ENCODE measurements at places on chromosomes 16 and 17.

DNA sequence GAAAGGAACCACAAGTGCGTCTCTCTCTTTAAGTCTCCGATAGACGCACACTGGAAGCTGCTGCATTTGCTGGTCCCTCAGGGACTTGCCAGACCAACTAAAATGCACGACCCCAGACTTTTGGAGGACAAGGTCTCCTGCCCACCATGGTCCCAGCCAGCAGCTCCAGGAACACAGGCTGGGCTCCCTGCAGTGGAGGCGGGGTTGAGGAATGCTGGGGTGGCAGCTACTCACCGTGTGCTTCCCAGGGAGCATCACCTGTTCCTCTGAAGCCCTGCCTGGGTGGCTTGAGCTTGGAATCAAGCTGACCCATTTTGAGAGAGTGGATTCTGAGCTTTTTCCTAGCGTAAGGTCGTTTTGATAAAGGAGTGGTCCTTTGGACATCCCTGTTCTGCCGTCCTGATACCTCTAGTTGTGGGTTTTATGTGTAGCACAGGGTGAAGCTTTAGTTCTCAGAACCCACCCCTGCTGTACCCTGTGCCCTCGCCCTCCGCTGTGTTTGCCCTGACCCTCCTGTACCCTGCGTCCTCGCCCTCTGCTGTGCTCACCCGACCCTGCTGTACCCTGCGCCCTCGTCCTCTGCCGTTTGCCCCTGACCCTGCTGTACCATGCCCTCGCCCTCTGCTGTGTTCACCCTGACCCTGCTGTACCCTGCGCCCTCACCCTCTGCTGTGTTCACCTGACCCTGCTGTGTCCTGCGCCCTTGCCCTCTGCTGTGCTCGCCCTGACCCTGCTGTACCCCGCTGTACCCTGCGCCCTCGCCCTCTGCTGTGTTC is 11.0 kb downstream of the ZNF276 start:
- DNase-seq: no peak

- DNase-seq: no peak
Measured at GRCh38 chr17:76240461-76241203, at the start of gene RNF157. Gene RNF157, minus strand, starts transcription at chr17:76240493. Its CDS starts 253 bp downstream, at chr17:76240240.

GRCh38 chr16:1642148-1642547 is 30.0 kb downstream of the CRAMP1 start:
- DNase-seq: no peak

GRCh38 chr16:65284626-65285025 is 162.8 kb upstream of the CDH11 start:
- DNase-seq: no peak

DNA sequence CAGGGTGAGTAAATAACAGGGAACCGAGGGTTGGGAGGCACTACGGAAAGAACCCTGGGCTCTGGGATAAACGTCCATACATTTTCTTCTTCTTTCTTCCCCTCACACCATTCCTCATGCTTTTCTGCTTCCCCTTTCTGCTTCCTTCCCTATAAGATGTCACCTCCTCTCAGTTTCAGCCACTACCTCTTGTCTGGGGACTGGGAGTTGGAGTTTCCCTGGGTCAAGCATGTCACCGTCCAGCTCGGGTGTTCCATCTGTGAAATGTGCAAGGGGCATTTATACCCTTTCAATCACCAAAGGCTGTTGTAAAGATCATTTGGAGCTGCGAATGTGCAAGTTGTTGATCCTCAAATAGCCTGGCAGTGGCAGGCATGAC is 17.5 kb upstream of the CCL22 start:
- DNase-seq: no peak

GRCh38 chr16:8375232-8375587 is 215.1 kb downstream of the TMEM114 start:
- DNase-seq: no peak

GRCh38 chr16:78134944-78135619 is 35.6 kb downstream of the WWOX start:
- DNase-seq: no peak

DNA sequence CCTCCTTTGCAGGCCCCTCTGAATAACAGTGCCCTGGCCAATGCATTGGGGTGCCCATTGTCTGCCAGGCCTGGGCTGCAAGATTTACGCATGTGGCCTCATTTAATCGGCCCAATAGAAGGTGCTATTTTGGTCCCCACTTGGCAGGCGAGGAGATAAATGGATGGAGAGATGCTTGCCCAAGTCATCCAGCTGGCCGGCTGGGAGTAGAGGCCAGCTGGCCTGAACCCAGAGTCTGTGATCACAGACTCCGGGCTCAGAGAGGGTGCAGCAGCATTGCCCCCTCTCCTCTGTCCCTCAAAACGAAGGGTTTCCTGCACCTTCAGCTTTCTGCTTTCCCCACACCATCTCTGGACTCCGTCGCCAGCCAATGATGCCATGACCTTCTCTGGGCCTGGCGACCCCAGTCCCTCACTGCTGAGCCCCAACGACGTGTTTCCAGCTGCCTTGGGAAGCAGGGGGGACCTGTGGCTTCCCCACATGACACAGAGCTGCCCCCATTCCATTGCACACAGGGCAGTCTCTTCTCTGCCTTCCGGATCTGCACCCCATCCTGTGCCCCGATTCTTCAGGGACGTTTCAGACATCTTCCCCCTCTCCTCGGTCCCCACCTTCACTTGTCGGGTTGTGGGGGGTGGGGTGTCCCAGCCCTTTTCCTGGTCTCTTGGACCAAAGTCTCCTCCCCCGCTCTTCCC is 3.5 kb upstream of the ADGRG1 start:
- DNase-seq: no peak

- DNase-seq: no peak
Measured at GRCh38 chr17:17725752-17726457, 44.6 kb downstream of the RAI1 start.

GRCh38 chr16:28503470-28504259 is 3.0 kb downstream of the IL27 start:
- DNase-seq: no peak

GRCh38 chr17:43661699-43662412 is at the start of gene MEOX1:
Gene MEOX1, minus strand, starts transcription at chr17:43661922. Its CDS starts 388 bp downstream, at chr17:43661534.
- DNase-seq: peak; percentile 55

- no peak for DNase-seq
Measured at GRCh38 chr17:19551591-19552148, 18.0 kb downstream of the SLC47A1 start.

GRCh38 chr16:19239511-19240155 is 45.9 kb upstream of the CLEC19A start:
- DNase-seq: no peak

GRCh38 chr16:50899951-50900350 is 158.1 kb downstream of the CYLD start:
- no peak for DNase-seq

DNA sequence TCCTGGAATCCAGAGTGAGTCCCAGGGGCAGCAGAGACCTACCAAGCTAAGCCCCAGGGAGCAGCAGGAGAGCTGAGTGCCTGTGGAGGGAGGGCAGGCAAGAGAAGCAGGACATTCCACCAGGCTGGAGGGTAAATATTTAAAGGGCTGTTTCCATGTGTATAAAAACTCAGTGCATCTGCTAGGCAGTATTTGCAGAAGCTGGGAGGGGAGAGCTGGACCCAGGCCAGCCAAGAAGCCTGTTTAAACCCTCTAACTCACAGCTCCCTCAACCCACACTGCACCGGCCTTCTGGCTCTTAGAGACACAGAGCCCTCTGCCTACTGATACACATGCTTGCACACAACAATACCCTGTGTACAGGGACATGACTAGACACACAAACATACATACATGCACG is 22.5 kb upstream of the TMEM132E start:
- DNase-seq: no peak

- DNase-seq: no peak
Measured at GRCh38 chr17:67015001-67015400, 29.4 kb upstream of the CACNG1 start.

DNA sequence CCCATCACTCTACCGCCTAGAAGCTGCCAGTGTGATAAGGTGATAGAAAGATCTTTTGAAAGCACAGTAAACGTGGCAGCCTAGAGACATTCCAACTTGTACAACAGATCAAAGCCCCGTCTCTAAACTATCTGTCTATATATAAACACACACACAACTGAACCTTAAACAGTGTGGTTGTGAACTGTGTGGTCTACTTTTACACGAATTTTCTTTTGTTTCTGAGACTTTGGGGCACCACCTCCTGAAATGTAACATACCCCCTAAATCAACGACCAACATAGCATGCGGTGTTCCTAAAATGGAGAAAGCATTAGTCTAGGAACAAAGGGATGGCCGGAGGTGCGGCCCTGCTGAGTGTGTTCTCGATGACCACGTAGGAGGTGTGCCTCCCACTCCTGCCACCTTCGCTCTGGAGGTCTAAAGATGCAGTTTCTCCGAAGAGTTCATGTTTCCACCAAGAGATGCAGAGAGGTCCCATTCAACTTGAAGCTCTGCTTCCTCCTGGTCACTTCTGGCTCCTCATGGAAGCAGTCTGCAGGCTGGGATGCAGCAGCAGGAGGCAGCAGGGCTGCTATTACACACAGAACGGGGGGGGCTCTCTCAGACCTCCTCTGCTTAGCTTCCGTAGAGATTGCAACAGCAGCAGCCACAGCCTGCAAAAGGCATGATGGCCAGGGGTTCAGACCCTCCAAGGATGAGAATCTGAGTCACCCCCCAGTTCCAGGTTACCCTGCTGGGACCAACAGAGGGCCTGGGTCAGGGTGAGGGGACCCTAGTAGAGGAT is 22.6 kb upstream of the USP10 start:
- DNase-seq: no peak

GRCh38 chr17:55452139-55452790 is 30.6 kb upstream of the MMD start:
- DNase-seq: no peak

GRCh38 chr16:88086571-88087516 is 135.6 kb downstream of the BANP start:
- DNase-seq: no peak

DNA sequence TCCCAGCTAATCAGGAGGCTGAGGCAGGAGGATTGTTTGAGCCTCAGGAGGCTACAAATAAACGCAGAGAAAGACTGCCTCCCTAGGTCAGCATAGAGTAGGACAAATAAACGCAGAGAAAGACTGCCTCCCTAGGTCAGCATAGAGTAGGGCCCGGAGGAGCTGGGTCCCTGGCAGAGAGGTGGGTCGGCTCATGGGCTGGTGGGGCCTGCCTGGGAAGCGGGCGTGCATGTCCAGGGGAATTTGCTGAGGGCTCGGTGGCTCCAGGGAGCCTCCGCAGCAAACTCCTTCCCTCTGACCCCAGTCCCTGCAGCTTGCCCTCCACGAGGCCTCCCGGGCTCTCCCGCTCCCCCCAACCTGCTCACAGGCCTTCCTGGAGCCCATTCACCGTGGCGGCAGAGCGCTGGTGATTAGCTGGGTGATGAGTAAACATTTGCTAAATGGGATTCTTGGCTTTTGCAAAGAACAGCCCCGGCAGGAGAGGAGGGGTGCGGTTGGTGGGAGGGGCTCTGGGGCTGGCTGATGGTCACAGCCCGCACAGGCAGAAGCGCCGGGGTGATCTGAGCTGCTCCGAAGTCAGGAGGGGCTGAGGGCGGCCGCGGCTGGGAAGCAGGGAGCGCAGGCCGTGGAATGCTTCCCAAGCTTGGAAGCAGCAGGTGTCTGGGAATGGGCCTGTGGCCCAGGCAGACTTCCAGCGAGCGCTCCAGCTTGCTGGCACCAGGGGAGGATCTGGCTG is 93.1 kb downstream of the RTN4RL1 start:
- DNase-seq: no peak

- no peak for DNase-seq
Measured at GRCh38 chr17:57396511-57396921, 140.2 kb downstream of the MSI2 start.

DNA sequence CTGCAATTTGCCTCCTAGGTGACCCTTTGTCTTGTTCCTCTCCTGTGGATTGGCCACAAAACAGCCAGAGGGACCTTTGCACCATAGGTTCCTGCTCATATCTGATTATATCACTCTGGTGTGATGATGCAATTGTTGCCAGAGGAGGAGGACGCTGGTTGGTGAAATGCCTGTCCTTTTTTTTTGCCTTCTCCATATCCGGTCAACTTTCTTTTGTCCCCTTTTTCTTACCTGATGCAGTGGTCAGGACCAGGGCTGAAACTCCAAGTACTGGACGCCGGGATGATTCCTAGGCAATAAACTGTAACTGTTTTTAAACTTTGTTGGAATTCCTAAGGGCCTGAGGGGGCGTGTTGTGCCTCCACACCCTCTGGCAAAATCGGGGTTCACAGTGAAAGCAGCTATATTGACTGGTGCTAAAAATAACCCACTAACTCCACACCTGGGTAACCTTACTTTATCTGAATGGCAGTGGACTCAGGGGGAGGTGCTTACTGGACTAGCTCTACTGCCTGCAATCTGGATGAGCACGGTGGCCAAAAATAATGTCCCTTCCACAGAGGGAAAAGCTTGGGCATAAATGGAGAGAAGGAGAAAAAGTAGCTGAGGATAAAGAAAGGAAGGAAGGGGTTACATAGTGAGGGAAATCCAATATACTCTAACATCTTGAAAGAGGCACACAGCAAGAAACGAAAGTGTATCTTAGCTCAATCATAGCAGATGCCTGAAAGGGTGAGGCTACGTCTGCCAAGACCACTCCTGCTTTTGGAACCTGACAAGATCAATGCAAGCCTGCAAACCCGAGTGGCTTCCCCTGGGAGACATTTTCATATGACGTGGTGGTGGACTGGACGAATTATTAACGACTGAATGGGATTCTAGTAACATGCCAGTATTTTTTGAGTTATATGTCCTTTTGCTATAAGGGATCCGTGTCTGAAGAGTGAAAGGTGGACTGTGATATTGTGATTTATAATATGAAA is 28.4 kb upstream of the ZNF423 start:
- no peak for DNase-seq

- DNase-seq: no peak
Measured at GRCh38 chr17:14143688-14144087, 74.4 kb downstream of the COX10 start.

DNA sequence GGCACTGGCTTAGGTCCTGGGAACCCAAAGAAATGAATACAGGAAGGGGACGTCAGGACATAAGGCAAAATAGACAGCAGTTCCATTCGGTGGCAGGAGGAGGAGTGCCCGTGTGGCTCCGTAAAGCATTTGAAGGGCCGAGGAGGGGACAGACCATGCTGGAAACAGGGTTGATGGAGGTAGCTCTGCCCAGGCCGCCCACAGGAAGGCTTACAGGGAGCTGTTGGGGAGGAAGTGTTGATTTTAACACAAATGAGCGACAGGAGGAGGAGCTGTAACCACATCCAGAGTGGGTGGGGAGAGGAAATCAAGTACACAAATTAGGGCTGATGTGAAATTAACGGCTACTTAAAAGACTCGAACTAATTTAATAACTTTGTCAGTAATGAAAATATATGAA is 54.6 kb downstream of the RBFOX3 start:
- DNase-seq: no peak

DNA sequence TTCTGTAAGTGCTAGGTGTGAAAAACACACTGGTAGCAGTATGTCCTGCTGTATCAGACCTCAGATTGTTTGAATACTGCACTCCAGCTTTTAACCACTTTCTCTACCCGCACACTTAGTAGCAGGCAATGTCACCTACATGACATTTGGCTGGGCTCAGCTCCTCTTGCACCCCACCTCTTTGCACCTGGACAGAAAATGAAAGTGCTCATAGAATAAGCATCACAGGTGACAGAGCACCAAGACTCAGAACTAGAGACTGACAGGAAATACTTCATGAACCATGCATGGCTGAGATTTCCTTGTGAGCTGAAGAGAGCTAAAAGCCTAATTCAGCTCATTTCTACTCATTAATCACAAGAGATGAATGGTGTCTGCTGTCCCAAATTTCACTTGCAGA is 1014.2 kb upstream of the CDH8 start:
- DNase-seq: no peak

- DNase-seq: no peak
Measured at GRCh38 chr16:50263060-50263909, 3.1 kb upstream of the ADCY7 start.
